ENCODE measurements at places on chromosomes 1 and 21.

- DNase-seq = no peak
Measured at GRCh38 chr21:43835050-43835449, 30.0 kb upstream of the AGPAT3 start.

GRCh38 chr1:35573198-35574124 is at the start of gene TFAP2E:
TSS of gene TFAP2E (plus strand) at chr1:35573314. CDS start at chr1:35573578, 264 bp downstream.
- no peak for DNase-seq

GRCh38 chr1:204323887-204324286 is 35.8 kb downstream of the PLEKHA6 start:
- DNase-seq = no peak

DNA sequence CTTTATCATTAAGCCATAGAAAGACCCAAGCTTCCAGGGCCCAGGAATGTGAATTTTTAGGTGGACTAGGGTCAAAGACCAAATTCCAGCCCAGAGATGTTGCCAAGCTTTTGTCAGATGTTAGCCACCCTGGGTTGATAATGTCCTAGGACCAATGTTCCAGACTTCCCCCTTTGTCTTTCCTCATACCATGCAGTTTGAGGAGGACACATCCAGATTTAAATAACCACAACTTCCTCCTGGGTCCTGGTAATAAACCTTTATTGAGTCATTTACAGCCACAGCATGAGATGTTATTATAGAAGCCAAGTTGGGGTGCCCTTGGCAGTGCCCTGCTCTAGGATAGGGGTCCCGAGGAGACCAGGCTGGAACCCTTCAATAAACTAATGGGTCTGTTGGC is 5.9 kb downstream of the TNR start:
- DNase-seq = no peak

GRCh38 chr1:55053265-55053954 is 14.1 kb downstream of the PCSK9 start:
- no peak for DNase-seq

- no peak for DNase-seq
Measured at GRCh38 chr1:216464489-216464888, 41.2 kb upstream of the USH2A start.

All from NCI-H2171 (cell line).